NCI-H524 treated with DMSO at 0.1 percent for 48 hours (cell line): ENCODE measurements at places on chromosomes 3 and 15.

- DNase-seq: no peak
Observed at GRCh38 chr3:58008141-58009025, at the start of gene FLNB. FLNB (plus strand) TSS chr3:58008422; CDS start chr3:58008565, 143 bp downstream.

DNA sequence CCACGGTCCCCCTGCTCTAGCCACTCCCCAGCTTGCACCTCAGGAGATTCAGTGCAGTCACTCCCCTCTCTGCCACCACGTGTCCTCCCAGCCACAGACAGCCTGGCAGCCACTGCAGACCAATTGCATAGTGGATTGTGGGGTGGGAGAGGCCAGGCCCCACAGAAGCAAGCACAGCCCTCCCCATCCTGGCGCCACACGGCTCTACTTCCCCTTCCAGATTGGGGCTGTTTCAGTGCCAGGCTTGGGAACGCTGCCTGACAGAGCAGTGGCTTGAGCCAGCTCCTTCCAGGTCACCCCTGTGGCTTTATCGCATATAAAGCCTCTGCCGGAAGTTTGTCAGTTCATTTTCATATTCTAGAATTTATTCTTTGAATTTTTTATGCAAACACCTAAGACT is 90.7 kb downstream of the TMEM266 start:
- peak; percentile 71 for DNase-seq

DNA sequence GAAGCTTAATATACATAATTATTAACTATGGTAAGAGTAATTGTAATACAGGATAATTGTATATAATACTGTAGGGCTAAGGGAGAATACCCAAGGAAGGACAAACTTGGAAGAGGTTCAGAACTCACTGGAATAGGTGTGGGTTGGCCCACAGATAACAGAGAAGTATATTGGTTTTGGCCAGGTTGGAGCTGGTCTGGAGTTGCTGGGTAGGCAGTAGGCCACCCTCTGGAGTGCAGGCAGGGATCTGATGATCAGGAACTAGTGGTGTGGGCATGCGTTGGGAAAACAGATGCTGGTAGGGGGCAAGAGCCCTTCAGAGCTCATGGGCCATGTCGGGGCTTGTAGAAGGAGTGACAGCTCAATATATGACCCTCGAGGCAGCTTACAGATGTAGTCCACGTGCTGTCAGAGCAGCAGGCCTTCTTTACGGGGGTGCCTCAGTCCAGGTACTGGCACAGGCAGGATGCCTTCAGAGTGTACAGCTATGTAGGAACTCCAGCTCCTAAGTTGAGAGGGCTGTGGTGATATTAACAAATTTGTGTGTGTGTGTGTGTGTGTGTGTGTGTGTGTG is 12.4 kb downstream of the IREB2 start:
- peak; percentile 79 for DNase-seq

DNA sequence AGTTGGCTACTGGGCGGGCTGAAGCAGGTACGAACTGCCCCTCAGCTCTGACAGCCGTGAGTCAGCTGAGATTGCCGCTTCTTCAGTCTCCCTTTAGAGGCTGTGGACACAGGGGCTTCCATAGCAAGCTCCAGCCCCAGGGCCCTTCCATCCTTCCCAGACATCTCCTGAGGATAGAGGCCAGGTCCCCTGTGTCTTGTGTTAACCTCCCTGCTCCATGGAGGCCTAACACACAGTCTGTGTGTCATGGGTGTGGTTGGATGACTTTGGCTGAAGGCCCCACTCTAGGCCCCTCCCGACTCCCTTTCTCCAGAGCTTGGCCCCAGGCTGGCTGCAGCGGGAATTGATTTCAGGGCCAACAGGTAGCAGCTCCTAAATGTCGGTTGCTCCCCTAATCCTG is 116.1 kb upstream of the TLE3 start:
- no peak for DNase-seq

GRCh38 chr15:100353449-100353848 is 11.7 kb upstream of the ADAMTS17 start:
- no peak for DNase-seq

- no peak for DNase-seq
Observed at GRCh38 chr3:143208976-143209714, 89.6 kb downstream of the CHST2 start.

- no peak for DNase-seq
Observed at GRCh38 chr3:160616716-160617115, 51.3 kb upstream of the KPNA4 start.

GRCh38 chr3:157493627-157494550 is 9.3 kb downstream of the VEPH1 start:
- no peak for DNase-seq

DNA sequence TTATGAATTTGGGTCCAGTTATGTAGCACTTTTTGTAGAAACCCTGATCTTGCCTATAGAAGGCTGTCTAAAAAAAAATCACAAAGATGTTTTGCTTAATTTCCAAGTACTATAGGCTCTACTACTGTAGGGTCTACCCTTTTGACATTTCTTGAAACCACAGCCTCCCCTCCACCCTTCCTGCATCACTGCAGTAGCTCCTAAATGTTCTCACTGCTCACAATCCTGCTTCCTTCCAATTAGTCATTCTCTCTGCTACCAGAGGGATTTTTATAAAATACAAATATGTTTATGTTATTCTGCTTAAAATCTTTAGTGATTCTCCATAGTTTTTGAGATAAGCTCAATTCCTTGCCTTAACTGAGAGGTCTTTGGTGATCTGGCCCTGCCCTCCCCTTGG is 114.0 kb downstream of the CYP19A1 start:
- no peak for DNase-seq

DNA sequence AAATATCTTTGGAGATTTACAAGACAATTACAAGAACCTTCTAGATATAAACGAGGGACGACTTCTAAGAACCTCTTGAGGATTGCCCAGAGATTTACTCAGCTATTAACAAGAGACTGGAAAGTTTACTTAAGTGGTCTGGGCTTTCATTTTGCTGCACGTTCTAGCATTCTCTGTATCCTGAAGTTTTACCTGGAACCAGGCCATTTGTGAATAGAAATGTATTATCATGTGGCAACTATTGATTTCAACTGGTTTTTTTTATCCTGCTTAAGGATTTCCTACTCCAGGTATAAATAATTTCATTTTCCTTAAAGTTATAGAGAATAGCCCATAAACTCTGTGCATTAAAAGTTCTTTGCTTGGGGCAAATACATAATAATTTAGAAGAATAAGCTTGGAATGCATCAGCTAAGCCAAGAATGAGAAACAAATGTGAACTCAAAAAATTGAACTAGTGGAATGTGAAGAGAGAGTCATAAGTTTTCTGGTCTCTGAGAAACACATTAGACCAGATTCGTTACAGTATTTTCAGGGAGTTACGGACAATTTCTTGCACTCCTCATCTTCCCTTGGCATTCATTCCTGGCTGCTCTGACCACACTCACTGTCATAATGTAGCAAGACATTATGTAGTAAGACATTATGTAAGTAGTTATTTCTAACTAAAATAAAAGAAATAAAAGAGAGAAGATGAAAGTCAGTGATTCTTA is 1.3 kb downstream of the AQP9 start:
- no peak for DNase-seq

GRCh38 chr3:102174832-102175374 is 259.9 kb upstream of the ZPLD1 start:
- DNase-seq: no peak

GRCh38 chr3:126226374-126226773 is 46.0 kb upstream of the ALDH1L1 start:
- no peak for DNase-seq

DNA sequence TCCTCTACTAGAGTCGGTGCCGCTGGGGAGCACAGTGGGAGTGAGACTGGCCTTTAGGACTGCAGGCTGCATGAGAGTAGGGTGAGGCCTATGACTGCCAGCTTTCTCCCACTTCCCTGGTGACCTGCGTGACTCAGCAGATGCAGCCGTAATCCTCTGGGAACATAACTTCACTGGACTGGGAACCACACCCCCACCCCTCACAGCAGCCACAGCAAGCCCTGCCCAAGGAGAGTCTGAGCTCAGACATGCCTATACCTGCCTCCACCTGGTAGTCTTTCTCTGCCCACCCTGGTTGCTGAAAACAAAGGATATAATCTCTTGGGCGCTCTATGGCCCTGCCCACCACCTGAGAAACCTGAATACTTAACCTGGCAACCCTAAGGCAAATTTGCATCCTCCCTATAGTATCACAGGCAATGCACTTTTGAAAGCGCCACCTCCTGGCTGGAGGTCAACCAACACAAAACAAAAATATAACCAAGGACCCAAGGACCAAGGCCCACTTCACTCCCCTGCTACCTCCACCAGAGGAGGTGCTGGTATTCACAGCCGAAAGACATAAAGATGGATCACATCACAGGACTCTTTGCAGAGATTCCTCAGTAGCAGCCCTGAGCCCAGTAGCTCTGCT is 308.9 kb downstream of the CTNNB1 start:
- DNase-seq: no peak

DNA sequence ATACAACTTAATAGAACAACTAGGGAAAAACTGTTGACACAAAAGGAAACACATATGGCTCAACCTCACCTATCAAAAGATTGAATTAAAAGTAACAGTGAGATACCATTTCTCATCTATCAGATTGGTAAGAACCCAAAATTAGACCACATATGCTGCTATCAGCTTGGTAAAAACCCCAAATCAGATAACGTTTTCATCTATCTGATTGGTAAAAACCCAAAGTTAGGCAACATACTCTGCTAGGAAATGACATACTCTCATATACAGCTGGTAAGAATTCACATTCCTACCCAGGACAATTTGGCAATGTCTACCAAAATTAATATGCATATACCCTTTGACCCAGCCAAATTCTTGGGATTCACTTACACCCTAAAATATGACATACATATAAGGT is 26.3 kb downstream of the NRG4 start:
- DNase-seq: no peak

DNA sequence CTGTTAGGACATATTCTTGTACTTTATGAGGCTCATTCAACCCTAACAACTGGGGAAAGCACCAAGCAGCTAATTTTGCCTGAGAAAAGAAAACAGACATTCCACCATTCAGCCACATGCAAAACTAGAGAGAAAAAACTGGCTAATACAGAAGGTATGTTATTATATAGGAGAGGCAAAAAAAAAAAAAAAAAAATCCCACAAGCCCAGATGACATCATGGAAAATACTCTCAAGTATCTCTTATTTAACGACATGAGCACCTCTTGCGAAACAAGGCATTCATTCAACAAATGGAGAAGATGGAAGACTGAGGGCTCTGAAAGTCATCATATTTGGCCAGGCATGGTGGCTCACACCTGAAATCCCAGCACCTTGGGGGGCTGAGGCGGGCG is 61.5 kb downstream of the PRICKLE2 start:
- DNase-seq: no peak

DNA sequence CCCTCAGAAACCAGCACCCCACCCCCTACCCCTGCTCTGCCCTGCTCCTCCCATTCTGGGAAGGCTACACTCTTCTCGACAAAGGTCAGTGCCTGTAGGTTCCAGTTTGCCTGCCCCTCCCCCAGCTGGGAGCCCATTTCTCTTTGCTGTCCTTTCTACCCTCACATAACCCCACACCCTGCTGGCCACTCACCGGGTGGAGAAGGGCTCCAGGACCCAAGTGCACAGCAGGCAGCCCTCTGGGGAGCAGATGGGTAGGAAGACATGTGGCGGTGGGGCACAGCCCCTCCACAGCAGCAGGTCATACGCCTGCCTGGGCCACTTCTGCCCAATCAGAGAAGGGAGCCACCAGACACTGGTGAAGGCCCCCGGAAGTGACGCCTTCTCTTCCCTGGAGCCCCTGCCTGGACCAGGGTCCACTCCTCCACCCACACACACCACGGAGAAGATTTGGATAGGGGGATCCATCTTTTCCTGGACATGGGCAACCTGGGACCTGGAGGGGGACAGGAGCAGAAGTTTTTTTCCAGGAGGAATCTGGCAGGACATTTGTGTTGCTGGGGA is at the start of gene THPO:
Gene THPO (minus strand): TSS at position 326 of the 564 bp plus-strand sequence. CDS start 1,948 bp downstream, outside the sequence.
- peak; percentile 40 for DNase-seq

GRCh38 chr3:194758716-194759115 is 73.0 kb downstream of the FAM43A start:
- DNase-seq: no peak
